ENCODE measurements at places on chromosomes 3 and 15. TPM values are rescaled to one million over a fixed set of nuclear protein-coding genes. Genes with fewer than 3 reads are reported as not detected.

OR5K2 gene
- not detected for polyA plus RNA-seq

TPRG1 gene
- polyA plus RNA-seq: 6.6 TPM

PTPRG gene
- 13.3 TPM for polyA plus RNA-seq

ECT2 gene
- polyA plus RNA-seq: 5.7 TPM

STRC gene
- 0.19 TPM for polyA plus RNA-seq

SLC24A5 gene
- polyA plus RNA-seq: not detected

MNS1 gene
- polyA plus RNA-seq: 0.85 TPM

GOLGA6B gene
- polyA plus RNA-seq: not detected

CLEC3B gene
- polyA plus RNA-seq: 14.3 TPM

CCR5 gene
- 0.22 TPM for polyA plus RNA-seq

PLA2G4E gene
- polyA plus RNA-seq: not detected

SMARCC1 gene
- polyA plus RNA-seq: 14.0 TPM

NMNAT3 gene
- 4.6 TPM for polyA plus RNA-seq

TOP2B gene
- 34.5 TPM for polyA plus RNA-seq

GOLGA6L24 gene
- not detected for polyA plus RNA-seq

TTC23 gene
- polyA plus RNA-seq: 9.7 TPM

LRRIQ4 gene
- not detected for polyA plus RNA-seq

FYTTD1 gene
- 31.7 TPM for polyA plus RNA-seq

WNT5A gene
- polyA plus RNA-seq: 1.1 TPM

KIF15 gene
- 0.67 TPM for polyA plus RNA-seq

GNAT1 gene
- not detected for polyA plus RNA-seq

CADM2 gene
- 0.34 TPM for polyA plus RNA-seq

SETMAR gene
- 9.6 TPM for polyA plus RNA-seq

MGA gene
- 2.9 TPM for polyA plus RNA-seq

FGF7 gene
- polyA plus RNA-seq: 3.1 TPM

RASGRP1 gene
- 0.40 TPM for polyA plus RNA-seq

WWTR1 gene
- polyA plus RNA-seq: 46.8 TPM

HRG gene
- polyA plus RNA-seq: not detected

AADAC gene
- 14.3 TPM for polyA plus RNA-seq

POPDC2 gene
- 0.87 TPM for polyA plus RNA-seq

SLC6A20 gene
- 0.01 TPM for polyA plus RNA-seq

Measured in adipose tissue (tissue), 3 donors.